ENCODE measurements at places on chromosomes 3 and 15. TPM values are rescaled to one million over a fixed set of nuclear protein-coding genes. Genes with fewer than 3 reads are reported as not detected.

The TNFAIP8L3 gene
- total RNA-seq = 1.1 TPM

The LSAMP gene
- total RNA-seq = not detected

The ARGFX gene
- not detected for total RNA-seq

The B3GALNT1 gene
- total RNA-seq = 9.4 TPM

The ECT2 gene
- 59.1 TPM for total RNA-seq

The CYB561D2 gene
- total RNA-seq = 24.4 TPM

The ACTC1 gene
- total RNA-seq = not detected

The SYNPR gene
- total RNA-seq = not detected

The SRGAP3 gene
- 8.2 TPM for total RNA-seq

The SLC24A5 gene
- total RNA-seq = not detected

The SNURF gene
- total RNA-seq = 11.9 TPM

The TLR9 gene
- total RNA-seq = not detected

The ARIH2 gene
- 69.0 TPM for total RNA-seq

The ERICH6 gene
- total RNA-seq = not detected

The SUMF1 gene
- 44.4 TPM for total RNA-seq

The DPPA2 gene
- total RNA-seq = not detected

The KLHL18 gene
- total RNA-seq = 13.8 TPM

The GOLGA8A gene
- total RNA-seq = 6.1 TPM

The LYZL4 gene
- not detected for total RNA-seq

The RBPMS2 gene
- not detected for total RNA-seq

Data from hair follicular keratinocyte (primary cell).